ENCODE measurements at places on chromosomes 6 and 20. TPM values are rescaled to one million over a fixed set of nuclear protein-coding genes. Genes with fewer than 3 reads are reported as not detected.

DNA sequence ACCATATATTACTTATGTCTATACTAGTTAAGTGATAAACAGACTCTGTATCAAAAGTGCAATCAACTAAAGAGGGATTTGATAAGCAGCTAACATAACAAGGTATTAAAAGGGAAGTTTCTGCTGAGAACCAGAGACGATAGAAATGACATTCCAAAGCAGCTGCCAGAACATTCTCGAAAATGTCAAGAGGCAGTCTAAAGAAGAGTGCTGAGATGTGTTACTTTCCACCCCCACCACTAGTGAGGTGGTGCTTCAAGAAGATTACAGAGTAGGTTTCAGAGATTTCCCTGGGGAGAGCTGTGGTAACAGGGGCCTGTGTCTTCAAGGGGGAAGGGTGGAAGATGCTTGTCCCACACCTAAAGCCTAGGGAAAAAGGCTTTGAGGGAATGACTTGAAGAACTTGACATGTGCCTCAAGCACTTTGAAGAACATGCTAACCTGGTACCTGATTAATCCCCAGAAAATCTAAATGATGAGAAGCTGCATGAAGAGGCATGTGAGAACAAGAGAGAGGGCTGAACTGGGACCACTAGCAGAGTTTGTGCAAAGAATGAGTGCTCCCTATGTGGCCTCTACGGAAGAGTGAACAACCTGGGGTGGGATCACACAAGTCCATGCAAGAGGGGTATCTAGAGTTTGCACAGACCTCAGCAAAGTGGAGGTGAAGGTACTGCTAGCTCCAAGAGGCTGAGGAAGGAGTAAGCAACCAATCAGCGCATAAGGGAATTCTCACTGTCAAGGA is 5.0 kb downstream of the FAM184A start:
- no peak for DNase-seq

DNA sequence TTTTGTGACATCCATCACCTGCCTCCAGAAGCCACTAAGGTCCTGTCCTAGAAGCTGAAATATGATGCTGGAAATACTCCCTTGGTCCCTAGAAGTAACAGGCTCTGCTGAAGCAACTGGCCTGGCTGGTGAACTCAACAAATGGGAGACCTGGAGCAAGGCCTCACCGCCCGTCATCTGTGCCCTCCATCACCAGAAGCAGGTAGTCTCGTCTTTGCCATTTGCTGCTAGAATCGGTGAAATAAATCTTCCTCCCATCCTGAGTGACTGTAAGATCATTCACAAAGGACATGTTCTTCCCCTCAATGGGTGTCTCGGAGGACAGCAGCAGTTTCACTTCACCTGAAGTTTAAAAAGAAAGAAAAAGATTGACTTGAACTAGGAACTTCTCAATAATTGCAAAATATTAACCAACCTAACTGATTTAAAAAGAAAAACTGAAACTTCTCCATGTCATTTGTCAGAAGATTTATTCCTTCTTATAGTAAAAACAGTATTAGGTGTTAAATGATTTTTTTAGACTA is 21.0 kb downstream of the CST7 start:
- DNase-seq = no peak

GRCh38 chr6:116047173-116047933 is 13.3 kb downstream of the FRK start:
- DNase-seq = no peak

GRCh38 chr6:132713352-132714134 is at the start of gene VNN1:
TSS of gene VNN1 (minus strand) at chr6:132714055. CDS start at chr6:132714035, 20 bp downstream.
- no peak for DNase-seq

- DNase-seq = no peak
Measured at GRCh38 chr6:141252828-141253608, 879.7 kb upstream of the GJE1 start.

DNA sequence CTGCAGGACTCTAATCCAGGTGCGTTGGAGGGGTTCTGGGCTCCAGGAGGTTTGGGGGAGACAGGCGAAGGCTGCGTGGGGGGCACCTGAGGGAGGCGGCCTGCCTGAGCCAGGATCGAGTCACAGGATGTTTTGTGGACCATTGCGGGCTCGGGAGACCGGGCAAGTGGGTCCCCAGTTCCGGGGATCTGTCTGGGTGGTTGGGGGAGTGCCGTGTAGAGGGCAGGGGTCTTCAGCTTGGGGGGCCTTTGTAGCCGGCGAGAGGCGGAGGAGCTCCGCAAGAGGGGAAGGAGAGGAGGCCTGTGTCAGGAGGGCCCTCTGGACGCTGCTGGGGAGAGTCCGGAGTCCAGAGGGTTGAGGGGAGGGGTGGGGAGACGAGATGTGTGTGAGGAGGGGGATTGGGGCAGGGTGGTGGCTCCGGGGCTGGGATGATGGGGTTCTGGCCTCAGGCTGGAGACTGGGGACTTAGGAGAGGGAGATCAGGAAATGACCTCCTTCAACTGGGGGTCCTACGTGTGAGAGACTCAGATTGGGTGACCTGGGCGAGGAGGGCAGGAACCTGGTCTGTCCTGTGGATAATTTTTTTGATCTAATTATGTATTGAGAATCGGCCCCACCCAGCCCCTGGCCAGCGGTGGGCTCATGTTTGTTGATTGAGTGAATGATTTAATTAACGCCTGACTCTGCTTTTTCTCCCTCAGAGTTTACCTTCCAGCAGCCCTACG is 505 bp downstream of the SNAI1 start:
- DNase-seq = no peak

GRCh38 chr6:15335916-15336315 is 90.0 kb downstream of the JARID2 start:
- DNase-seq = no peak

- DNase-seq = no peak
Measured at GRCh38 chr6:42819803-42820511, 38.1 kb downstream of the BICRAL start.

GRCh38 chr6:150770637-150771036 is 94.9 kb upstream of the MTHFD1L start:
- DNase-seq = no peak

- DNase-seq = no peak
Measured at GRCh38 chr6:139654888-139655782, 280.7 kb upstream of the CITED2 start.

DNA sequence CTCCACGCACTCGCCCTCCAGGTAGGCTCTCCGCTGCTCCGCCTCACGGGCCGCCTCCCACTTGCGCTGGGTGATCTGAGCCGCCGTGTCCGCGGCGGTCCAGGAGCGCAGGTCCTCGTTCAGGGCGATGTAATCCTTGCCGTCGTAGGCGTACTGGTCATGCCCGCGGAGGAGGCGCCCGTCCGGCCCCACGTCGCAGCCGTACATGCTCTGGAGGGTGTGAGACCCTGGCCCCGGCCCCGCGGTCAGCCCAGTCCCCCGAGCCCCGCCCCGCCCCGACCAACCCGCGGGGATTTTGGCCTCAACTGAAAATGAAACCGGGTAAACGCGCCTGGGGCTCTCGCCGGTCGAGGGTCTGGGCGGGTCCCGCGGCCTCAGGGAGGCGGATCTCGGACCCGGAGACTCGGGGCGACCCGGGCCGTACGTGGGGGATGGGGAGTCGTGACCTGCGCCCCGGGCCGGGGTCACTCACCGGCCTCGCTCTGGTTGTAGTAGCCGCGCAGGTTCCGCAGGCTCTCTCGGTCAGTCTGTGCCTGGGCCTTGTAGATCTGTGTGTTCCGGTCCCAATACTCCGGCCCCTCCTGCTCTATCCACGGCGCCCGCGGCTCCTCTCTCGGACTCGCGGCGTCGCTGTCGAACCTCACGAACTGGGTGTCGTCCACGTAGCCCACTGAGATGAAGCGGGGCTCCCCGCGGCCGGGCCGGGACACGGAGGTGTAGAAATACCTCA is 598 bp downstream of the HLA-B start:
- DNase-seq = no peak

DNA sequence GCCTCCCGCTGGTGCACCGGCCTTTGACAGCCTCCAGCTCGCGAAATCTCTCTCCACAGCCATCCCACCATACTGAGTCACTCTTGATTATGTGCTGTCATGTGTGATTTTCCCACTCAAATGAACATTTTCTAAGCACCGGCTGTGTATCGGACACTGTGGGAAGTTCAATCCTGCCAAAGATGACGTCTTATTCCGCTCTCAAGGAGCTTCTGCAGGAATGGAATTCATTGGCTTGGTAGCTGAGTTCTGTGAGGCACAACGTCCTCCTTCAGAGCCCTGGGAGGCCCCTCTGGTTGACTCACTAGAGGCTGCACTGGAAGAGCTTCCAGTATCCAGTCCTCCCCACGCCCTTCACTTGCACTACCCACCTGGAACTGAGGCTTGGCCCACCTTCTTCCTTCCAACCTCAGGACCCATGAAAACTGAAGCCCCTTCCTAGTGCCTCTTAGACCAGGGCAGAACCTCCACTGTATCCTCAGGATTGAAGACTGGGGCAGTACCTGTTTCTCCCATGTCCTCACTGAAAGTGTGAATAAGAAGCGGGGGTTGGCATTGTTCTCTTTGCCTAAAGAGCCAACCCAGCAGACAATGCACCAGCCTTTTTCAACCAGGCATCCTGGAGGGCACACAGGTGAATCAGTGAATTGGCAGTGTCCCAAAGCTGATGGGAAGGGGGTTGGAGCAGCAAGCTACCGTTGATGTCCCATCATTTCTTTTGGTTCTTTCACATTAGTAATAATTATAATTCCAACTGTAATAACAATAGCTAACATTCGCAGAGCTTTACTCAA is 1.7 kb downstream of the UNC5CL start:
- no peak for DNase-seq

DNA sequence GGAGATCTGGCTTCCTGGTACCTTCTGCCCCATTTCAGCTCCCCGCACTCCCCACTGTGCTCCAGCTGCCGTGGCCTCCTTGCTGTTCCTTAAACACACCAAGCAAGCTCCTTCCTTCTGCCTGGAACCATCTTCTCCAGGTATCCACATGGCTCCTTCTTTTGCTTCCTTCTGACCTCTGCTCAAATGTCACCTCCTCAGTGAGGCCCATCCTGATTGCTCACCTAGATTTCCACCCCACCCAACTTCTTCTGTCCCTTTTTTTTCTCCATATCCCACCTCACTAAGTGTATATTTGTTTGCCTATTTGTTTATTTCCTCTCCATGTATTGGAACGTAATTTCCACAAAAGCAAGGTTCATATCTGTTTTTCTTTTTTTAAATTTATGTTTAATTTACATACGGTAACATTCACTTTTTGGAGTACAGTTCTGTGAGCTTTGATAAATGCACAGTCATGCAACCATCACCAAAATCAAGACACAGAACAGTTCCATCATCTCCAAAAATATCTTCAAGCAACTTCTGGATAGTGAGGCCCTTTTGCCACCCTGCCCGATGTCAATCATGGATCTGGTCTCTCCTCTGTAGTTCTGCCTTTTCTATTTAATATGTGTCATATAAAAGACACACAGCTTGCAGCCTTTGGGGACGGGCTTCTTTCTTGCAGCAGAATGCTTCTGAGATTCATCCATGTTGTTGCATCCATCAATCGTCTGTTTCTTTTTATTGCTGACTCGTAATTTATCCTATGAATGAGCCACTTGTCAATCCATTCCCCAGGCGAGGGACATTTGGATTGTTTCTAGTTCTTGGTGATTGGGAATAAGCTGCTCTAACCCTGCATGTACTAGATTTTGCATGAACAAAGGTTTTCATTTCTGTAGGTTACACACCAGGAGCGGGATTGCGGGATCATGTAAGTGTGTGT is 46.3 kb downstream of the SLC2A10 start:
- DNase-seq = no peak

The BPI gene
- not detected for total RNA-seq

The MAPK13 gene
- total RNA-seq = 52.5 TPM

The POM121L2 gene
- not detected for total RNA-seq

The F13A1 gene
- total RNA-seq = 1.6 TPM

The SLC17A1 gene
- total RNA-seq = not detected
